Right renal cortex interstitium (tissue), 3 donors: ENCODE measurements at places on chromosomes 7 and 10.
A peak's percentile ranks its signal among the peaks of the same experiment; 100 is the strongest.

DNA sequence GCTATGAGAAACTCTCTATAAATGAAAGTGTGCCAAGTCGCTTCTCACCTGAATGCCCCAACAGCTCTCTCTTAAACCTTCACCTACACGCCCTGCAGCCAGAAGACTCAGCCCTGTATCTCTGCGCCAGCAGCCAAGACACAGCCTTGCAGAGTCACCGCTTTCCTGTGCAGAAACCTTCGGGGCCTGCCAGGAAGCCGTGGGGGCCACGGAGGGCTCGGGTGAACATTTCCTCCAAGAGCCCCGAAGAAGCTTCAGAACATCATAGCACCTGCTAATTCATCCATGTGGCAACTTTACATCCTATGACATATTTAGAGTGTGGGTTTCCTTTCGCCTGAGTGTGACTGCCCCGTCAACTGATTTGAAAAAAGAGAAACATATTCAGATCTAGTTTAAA, 55.7 kb upstream of the PRSS58 start:
- DNase-seq = no peak

- DNase-seq = no peak
Observed at GRCh38 chr7:49669285-49669684, 104.2 kb upstream of the VWC2 start.

DNA sequence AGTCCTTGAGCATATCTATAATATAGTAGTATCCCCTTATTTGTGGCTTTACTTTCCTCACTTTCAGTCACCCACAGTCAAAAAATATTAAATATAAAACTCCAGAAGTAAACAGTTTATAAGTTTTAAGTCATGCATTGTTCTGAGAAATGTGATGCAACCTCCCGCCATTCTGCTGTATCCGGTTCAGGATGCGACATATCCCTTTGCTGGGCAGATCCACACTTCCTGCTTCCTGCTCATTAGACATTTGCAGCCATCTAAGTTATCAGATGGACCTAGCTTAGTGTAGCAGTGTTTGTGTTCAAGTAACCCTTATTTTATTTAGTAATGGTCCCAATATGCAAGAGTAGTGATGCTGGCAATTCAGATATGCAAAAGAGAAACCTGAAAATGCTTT, 38.9 kb upstream of the BMS1 start:
- no peak for DNase-seq

- DNase-seq = no peak
Observed at GRCh38 chr7:146701166-146701565, 584.6 kb downstream of the CNTNAP2 start.

DNA sequence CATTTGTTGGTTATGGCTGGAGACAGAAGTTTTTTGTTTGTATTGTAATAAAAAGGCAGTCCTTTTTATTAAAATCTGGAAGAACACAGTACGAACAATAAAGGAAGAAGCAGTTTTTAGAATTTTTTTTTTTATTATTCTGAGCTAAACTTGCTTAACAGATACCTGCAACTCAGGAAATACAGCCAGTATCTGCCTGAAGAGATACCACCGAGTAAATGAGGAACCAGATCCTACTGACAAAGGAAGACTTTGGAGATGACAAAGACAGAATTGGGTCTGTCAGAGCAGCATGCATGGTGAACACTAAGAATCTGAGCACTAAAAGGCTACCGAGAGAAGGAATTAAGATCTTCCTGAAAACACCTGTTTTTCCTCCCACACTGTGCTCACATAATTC, 1335.9 kb upstream of the SORCS1 start:
- no peak for DNase-seq

DNA sequence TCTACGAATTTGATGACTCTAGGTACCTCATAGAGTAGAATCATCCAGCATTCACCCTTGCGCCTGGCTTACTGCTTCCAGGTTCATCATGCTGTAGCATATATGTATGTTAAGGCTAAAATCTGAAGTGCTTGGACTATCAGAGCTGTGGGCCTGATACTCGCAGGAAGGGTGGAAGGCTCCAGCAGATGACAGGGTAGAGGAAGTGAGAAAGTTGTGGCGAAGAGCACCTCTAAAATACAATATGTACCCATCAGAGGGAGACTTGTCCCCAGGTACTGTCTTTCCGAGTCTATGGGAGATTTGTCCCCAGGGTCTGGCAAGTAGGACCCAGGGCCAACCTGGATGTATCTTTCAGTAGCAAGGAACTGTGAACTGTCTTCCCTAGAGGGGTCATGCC, 48.1 kb upstream of the PLEKHA1 start:
- no peak for DNase-seq

DNA sequence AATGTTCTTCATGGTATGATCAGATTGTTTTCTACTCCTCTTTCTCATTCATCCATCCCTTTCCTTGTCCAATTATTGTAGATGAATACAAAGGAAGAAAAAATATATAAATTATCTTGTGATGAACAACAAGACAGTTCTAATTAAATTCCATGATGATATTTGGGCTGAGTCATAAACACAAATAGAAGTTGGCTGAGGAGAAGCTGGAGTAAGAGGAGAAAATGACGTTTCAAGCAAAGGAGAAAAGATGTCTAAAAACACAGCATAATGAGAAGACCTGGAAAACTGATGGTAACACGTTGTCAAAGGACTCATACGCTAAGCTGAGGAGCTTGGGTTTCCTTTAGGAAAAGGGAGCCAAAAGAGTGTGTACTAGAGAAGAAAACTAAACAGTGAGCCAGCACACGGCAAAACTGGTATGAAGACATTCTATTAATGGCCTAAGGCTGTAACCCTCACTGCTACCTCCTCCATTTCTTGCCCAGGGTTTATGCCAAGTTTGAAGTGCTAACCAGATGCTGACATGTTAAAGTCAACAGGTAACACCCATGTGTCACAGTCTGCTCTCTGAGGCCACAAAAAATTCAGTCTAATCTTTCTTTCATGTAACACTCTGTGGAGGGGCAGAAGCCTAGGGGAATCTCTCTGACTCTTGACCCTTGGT, 26.1 kb downstream of the ZFAND4 start:
- DNase-seq = no peak

- no peak for DNase-seq
Observed at GRCh38 chr10:47318706-47319105, 3.5 kb upstream of the GDF2 start.

DNA sequence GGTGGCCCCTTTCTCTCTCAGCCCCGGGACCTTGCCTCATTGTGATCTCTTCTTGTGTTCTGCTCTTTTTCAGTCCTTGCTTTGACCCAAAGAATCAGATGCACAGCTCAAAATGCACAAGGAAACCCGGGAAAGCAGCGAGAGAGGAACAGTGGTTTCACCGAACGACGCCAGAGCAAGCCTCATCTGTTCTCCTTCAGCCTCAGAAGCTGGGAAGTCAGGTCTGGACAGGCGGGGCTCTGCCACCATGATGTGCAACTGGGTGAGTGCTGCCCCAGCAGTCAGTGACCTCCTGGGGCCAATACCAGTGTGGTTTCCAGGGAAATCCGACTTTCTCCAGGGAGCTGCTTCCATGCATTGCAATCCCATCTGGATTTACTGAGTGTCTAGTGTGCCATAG, 133.4 kb downstream of the PRKCQ start:
- no peak for DNase-seq

DNA sequence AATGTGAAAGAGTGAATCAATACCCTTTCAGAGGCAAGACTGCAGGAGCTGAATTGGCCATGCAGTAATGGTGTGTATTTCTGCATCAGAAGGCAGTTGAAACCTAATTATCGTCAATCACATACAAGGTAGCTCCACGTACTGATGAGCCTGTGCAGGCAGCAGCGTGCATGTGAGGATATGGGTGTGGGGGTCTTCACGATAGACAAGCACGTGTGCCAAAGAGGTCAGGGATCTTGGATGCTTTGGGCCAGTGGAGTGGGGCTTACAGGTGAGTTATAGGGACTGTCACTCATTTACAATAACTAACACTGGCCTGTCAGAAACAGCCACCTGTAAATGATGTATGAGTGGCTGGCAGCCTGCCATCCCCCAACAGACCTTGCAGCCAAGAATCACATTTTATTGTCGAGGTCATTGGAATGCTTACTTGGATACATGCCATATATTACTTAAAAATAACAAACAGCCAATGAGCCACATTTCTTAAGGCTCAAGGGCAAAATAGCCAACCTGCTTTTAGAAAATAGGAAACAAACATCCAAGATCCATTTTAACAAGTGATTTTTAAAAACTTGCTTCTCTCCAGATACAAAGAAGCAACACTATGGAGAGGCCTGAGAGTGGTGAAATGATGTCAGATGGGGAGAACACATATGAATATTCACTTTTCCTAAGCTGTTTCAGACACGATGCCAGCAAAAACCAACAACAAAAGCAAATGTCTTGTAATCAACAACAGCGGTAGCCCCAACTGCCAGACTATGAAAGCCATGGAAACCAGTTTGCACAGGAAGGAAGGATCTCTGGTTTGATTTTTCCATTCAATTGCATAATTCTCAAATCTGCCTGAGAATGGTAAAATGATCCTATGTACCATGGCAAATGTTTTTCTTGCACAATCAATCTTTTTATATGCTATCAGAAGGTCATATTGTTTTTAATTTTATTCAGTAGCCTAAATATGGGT, 210.7 kb downstream of the SKAP2 start:
- DNase-seq = no peak

- no peak for DNase-seq
Observed at GRCh38 chr10:381346-381745, 246.1 kb downstream of the ZMYND11 start.

- peak; percentile 47 for DNase-seq
Observed at GRCh38 chr7:42932811-42933591, 825 bp downstream of the MRPL32 start.

DNA sequence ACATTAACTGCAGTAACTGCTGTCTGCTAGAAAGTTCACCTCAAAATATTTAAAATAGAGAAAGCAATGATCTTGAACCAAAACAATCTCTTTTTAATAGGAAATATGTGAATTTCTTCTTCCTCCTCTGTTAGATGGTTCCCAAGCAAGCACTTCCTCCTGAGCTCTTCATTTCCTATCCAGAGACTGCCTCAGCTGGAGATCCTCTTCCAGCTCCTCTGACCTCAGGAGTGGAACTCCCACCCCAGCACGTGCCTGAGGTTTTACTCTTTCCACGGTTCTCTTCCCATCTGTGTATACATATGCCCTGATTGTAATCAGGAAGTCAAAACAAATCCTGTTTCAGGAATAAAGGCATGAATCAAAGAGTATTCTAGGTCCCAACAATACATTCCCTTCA, 5.6 kb downstream of the DENND11 start:
- DNase-seq = no peak

GRCh38 chr7:132077971-132078685, 498.1 kb downstream of the PLXNA4 start:
- DNase-seq = no peak

DNA sequence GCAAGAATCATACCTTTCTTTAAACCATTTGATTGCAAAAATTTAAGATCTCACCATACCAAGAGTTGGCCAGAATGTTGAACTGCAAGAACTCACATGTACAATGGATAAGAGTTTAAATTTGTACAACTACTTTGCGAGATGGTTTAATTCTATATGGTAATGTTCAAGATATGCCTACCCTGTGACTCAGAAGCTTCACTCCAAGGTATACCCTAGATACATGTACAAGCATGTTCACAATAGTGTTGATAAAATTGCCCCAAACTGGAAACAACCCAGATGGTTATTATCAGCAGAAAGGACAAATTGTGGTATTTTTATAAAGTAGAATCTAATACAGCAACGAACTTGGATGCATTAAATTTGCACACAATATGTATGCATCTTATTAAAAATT, 25.1 kb upstream of the RAB18 start:
- DNase-seq = no peak

DNA sequence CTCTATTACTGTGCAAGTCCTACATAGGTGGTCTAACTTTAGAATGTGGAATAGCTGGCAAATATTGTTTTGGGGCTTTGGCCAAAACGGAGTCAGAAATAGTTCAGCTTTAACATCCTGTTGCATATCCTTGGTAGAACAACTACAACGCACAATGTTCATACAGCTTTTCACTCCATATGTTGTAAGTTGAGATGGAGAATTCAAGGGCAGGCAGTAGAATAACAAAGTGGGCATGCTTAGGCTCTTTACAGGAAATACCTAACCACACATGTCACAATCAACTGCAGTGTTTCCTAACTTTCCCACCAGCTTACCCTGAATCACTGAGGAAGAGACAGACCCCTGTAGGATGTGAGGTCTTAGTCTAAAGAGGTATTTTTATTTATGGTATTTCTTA, 122.3 kb downstream of the PPP1R3A start:
- no peak for DNase-seq

DNA sequence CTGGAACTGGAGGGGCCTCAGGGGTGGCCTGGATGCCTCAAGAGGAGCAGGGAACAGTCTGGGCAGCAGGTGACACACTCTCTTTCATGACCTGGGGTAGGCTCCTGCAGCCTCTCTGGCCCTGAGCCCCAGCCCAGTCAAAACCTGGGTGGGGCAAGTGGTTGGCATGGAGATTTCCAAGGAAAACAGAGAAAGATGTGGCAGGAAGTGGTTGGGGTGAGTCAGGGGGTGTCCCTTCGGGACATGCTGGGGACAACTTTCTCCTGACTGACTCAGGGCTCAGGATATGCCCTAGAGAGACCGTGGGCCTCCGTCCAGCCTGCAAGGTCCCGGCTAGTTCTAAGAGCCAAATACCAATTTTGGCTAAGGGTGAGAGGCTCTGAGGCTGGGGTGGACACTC, 2.9 kb downstream of the AQP1 start:
- DNase-seq = no peak

- no peak for DNase-seq
Observed at GRCh38 chr7:38102507-38102906, 75.5 kb upstream of the STARD3NL start.

DNA sequence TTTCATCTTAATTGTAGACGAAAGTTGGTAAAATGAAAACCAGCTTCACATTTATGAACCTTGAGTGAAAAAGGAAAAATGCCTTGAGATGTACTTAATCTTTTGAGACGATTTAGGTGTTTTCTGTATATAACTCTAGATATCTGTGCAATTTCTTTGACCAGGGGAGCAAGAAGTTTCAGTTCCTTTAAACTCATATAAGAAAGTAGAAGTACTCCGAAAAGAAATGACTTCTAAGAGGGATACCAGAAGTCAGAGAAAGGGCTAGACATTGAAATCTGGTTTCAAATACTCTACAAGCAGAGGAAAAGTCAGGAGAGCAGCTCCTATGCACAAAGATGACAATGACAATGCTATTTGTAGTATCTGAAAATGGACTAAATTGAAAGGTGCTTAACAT, 303.7 kb downstream of the BAMBI start:
- DNase-seq = no peak

GRCh38 chr10:114957122-114957521, 19.1 kb downstream of the TRUB1 start:
- DNase-seq = no peak

GRCh38 chr10:57692255-57692980, 575.3 kb downstream of the IPMK start:
- DNase-seq = no peak

GRCh38 chr10:52779541-52780390, 7.2 kb upstream of the MBL2 start:
- DNase-seq = peak; percentile 29
